T-helper 17 cell (primary cell): ENCODE measurements at places on chromosomes 5 and 9.

- no peak for DNase-seq
These were observed at the start of gene TRPM6 for GRCh38 chr9:74887041-74887980. Gene TRPM6, minus strand, starts transcription at chr9:74887921. Its CDS starts 65 bp downstream, at chr9:74887856.

DNA sequence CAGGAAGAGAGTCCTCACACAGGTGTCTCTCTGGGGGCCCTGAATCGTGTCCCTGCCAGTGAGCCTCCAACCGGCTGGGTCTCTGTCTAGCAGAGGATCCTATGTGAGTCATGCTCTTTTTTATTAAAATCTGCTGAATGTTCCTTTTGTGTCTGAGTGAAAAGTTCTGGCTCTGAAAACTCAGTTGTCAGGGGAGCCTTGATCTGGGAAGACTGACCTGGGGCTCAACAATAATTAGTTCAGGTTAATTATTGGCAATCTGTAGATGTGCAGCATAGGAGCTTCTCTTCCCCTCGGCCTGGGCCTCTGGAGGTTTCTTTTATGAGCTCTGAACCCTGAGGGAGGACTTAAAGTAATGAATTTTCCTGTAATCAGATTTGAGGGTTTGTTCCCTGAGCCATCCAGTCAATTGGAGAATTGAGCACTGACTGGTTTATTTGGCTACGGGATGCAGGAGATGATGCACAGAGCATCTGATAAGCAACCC, 45.2 kb downstream of the ALG2 start:
- DNase-seq, result no peak

- no peak for DNase-seq
These were observed 46.1 kb upstream of the MAMDC2 start for GRCh38 chr9:69997524-69997923.

- DNase-seq, result no peak
These were observed 87.2 kb upstream of the CDH6 start for GRCh38 chr5:31106278-31106677.

- DNase-seq, result no peak
These were observed 184.1 kb downstream of the PDE4D start for GRCh38 chr5:59709346-59709821.

- no peak for DNase-seq
These were observed 53.5 kb downstream of the FBXO38 start for GRCh38 chr5:148437249-148437648.

DNA sequence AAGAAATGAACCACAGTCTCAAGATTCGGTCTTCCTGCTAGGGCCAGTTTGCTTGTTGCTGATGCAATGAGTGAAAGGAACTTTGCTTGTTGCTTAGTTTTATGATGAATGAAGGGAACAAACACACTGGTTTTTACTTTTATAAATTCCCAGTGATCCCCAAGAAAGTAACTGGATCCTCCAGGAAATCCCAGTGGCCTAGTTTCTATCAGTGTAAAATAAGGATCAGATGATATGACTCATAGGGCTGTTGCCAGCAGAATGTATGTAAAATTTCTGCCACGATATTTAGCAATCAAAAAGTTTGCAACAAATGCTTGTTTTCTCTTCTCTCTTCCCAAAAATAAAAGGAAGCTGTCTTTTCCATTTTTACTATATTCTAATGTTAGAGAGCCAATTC, 160.1 kb upstream of the CDKN2B start:
- DNase-seq, result no peak

GRCh38 chr9:80664327-80665210, 1024.8 kb downstream of the TLE1 start:
- no peak for DNase-seq

DNA sequence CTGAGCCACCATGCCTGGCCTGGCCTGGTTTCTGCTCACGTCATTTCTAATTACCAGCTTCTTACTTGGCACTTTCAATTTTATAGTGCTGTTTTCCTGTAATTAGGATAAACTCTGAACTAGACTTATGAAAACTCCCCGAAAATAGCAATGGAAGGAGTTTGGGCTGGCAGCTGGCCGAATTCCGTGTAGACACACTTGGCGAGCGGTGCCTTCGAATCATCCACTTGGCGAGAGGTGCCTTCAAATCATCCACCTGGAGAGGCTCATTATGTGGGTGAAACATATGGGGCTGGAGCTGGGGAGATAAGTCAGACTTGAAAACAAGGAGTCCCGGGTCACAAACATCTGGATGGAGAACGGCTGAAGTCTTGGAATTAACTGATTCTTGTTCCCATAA, 203.7 kb downstream of the ROR2 start:
- DNase-seq, result no peak

- no peak for DNase-seq
These were observed 160.7 kb downstream of the TTC39B start for GRCh38 chr9:15146268-15146700.

- DNase-seq, result no peak
These were observed 121.9 kb downstream of the LPAR1 start for GRCh38 chr9:110916403-110916802.

DNA sequence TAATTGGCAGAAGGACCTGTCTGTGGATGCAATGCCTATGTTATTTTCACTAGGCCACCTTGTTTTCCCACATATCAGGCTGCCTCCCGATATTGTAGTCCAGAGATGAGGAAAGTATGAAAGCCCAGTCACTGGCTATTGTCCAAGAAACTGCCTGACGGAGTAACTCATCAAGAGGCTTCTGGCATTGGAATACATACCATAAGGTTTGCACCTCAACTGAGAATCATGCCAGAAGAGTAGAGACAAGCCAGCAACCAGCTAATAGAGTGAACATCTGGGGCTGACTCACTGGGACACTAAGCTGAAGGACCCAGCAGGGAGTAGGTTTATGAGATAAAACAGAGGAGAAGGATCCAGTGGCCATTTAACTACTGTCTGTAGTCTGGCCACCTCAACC, 137.2 kb upstream of the FST start:
- DNase-seq, result no peak

GRCh38 chr5:80054682-80055081, 19.5 kb downstream of the THBS4 start:
- no peak for DNase-seq

- no peak for DNase-seq
These were observed 53.4 kb downstream of the MAN2A1 start for GRCh38 chr5:109743041-109743531.

- DNase-seq, result no peak
These were observed 73.9 kb downstream of the WNK2 start for GRCh38 chr9:93257808-93258331.

- no peak for DNase-seq
These were observed 1359.1 kb upstream of the CDH9 start for GRCh38 chr5:28397502-28397941.

DNA sequence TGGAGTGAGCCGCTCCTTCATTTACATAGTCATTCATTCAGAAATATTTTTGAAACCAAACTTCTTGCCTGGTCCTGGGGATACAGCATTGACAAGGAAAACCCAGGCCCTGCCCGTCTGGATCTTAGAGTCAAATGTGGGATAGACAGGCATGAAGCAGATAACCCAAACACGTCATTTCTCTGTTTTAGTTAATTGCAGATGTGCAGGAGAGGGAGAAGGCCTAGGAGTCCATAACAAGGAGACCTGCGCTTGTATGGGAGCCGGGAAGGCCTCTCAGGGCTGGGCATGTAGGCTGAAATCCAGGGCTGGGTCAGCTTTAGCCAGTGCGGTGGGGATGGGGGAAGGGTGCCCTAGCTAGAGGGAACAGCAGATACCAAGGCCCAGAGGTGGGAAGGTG, 43.3 kb downstream of the PRRX2 start:
- no peak for DNase-seq

GRCh38 chr9:121178676-121179372, 22.8 kb downstream of the RAB14 start:
- no peak for DNase-seq

GRCh38 chr5:82812575-82812974, 264.6 kb downstream of the TMEM167A start:
- DNase-seq, result no peak

DNA sequence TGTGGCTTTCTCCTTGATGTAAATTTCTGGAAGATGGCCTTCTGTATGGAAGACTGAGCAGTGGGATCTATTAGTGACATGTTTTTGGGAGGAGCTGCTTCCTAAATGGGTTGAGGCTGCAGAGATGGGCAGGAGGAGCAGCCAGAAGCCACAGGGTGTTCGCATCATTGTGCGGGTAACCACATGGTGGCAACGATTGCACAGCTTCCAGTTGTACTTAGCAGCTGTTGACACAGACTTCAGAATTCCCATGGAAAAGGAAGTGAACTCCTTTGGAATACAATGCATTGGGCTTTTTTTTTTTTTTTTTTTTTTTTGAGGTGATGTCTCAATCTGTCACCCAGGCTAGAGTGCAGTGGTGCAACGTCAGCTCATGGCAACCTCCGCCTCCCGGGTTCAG, 297.3 kb downstream of the NR3C1 start:
- DNase-seq, result no peak

- DNase-seq, result no peak
These were observed 250.2 kb upstream of the PTGER4 start for GRCh38 chr5:40429258-40430100.

GRCh38 chr5:82426464-82427154, 148.5 kb upstream of the RPS23 start:
- DNase-seq, result no peak

GRCh38 chr5:138264183-138264582, 10.2 kb downstream of the GFRA3 start:
- no peak for DNase-seq

DNA sequence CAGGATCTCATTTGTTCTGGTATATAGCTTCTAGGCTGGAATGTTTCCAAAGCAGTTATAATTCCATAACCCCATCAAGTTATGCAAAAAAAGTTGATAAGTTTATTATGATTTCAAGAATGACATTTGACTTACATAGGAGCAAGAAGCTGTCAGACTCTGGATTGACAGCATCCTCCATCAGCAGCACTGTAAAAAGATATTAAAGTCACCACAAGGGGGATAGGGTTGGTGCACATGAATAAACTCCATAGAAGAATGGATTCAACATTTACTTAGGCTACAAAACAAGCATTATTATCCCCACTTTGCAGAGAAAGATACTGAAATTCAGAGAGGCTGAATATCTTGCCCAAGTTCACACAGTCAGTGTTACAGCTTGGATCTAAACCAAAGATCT, 208.9 kb upstream of the SLC30A5 start:
- DNase-seq, result no peak

- DNase-seq, result no peak
These were observed 757 bp downstream of the SAPCD2 start for GRCh38 chr9:137069508-137070091.

GRCh38 chr5:2748179-2748860, 3.2 kb downstream of the IRX2 start:
- no peak for DNase-seq

DNA sequence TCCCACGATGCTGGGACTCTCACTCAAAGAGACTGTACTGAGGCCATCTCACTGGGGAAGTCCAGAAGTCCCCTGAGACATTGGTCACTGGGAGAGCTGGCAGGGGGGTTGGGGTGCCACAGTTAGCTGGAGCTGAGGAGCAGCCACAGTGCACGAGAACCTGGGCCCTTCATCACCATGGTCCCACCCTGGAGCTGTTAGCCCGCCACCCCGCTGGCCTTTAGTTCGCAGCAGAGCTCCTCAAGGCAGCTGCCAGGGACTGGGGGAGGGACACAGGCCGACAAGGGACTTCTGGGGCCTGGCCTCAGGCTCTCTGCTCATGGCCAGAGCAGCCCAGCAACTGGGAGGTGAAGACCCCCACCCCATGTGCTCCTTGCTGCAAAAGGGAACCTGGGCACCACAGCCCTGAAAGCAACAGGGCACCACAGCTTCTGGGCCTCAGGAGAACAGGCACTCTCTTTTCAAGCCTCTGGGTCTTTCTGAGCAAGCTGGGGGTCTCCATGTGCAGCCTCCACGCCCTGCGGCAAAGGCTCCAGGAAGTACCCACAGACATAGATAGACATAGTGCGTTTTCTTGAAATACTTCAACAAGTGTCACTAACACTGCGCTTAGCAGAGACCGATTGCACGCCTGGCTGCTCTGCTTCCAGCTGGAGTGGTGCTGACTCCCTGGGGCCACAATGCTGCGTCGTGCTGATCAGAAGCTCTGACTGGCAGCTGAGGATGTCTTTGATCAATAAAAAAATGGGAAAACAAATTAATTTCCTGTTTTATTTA, 46.0 kb downstream of the VAV2 start:
- DNase-seq, result no peak

DNA sequence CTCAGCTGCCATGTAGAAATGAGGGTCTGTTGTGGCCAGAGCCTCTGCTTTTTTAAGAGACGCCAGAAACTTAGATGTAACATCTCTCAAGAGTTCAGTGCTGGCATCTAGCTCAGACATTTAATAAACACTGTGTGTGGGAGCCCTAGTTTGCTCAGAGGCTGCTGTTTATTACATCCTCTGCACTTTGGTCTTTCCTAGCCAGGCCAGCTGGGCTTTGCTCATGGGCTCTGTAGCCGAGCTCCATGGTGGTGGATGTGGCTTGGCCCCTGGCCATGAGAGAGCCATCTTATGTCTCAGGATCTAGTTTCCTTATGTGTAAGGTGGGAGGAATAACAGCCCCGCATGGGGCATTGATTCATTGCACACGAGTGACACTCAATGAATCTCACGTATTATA, 30.0 kb downstream of the ARHGEF37 start:
- DNase-seq, result no peak

DNA sequence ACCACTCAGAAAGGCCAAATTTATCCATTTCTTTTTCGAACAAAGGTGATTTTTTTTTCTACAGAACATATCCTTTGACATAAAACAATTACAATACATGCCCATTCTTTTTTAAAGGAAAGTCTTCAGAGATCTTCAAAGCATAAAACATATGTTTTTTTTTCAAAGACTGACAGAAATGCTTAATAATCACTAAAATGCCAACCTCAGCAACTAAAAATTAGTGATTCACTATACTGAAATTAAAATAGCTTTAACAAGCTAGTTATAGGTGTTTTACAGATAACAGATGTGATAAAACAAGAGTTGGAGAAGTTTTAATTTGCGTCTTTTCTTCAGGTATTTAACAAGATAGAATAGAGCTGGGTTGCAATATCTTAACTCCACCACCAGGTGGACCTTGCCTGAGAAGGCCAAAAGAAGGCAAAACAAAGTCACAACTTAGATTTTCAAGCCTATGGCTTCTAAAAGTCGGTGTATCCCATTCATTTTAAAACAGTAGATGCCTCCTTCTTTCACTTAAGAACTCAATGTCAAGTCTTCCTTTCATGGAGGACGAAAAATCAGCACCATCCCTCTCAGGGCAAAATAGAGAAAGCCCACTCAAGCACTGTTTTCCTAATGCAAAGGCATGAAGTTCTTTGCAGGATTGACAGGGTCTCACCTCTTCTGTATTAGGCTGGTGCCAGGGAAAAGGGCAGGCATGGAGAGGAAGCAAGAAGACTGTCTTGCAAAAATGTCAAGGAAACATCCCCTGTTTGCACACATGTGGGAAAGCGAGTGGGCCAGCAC, 31.1 kb upstream of the CPLX2 start:
- DNase-seq, result no peak

DNA sequence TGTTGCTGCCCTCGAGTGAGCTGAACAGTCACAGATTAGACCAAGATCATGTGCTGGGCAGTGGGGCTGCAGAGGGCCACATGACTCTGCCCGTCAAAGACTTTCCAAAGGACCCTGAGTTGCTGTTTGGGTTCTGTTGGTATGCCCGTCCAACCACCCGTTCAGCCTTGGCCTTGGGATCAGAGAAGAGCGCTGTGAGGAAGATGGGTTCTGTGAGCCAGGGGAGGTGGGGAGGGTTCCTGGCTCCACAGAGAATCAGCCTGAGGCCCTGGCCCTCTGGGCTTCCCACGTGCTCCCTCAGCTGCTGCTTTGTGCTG, 72.6 kb downstream of the RGS3 start:
- no peak for DNase-seq

- no peak for DNase-seq
These were observed 124.6 kb upstream of the ERCC6L2 start for GRCh38 chr9:95750725-95751519.

GRCh38 chr5:9363026-9363425, 182.8 kb downstream of the SEMA5A start:
- DNase-seq, result no peak
